Smooth muscle cell of the pulmonary artery (primary cell): ENCODE measurements at places on chromosomes 12 and 14. TPM values are rescaled to one million over a fixed set of nuclear protein-coding genes. Genes with fewer than 3 reads are reported as not detected.

BCL7A gene
- 6.6 and 7.1 TPM in 2 replicates for total RNA-seq

GUCY2C gene
- not detected in 2 replicates for total RNA-seq

SMCO2 gene
- 0.40 TPM in 1 of 2 replicates, not detected in the other for total RNA-seq

MYF6 gene
- not detected in 2 replicates for total RNA-seq

GLIPR1L1 gene
- not detected in 2 replicates for total RNA-seq

PDE6H gene
- total RNA-seq, result not detected in 2 replicates

BEST3 gene
- not detected in 2 replicates for total RNA-seq

NOC4L gene
- total RNA-seq, result 8.5 and 10.4 TPM in 2 replicates

SLC8B1 gene
- total RNA-seq, result 16.2 and 18.4 TPM in 2 replicates

ADAM21 gene
- 0.86 and 1.4 TPM in 2 replicates for total RNA-seq

RNASE7 gene
- not detected in 2 replicates for total RNA-seq

BMAL2 gene
- 22.8 and 54.1 TPM in 2 replicates for total RNA-seq

SETD1B gene
- 4.8 and 5.6 TPM in 2 replicates for total RNA-seq

CBLN3 gene
- 3.5 and 4.2 TPM in 2 replicates for total RNA-seq

ZDHHC22 gene
- not detected in 2 replicates for total RNA-seq

RGS6 gene
- not detected in 2 replicates for total RNA-seq

BLOC1S1 gene
- total RNA-seq, result 36.1 and 41.2 TPM in 2 replicates

MYL6B gene
- 56.4 and 58.6 TPM in 2 replicates for total RNA-seq

SERPINA10 gene
- total RNA-seq, result not detected in 2 replicates

PTGDR gene
- total RNA-seq, result 0.30 and 2.6 TPM in 2 replicates

POMT2 gene
- total RNA-seq, result 16.2 and 27.1 TPM in 2 replicates

RPGRIP1 gene
- not detected in 2 replicates for total RNA-seq

OTX2 gene
- total RNA-seq, result not detected in 2 replicates

CELA1 gene
- not detected in 2 replicates for total RNA-seq

CYP46A1 gene
- total RNA-seq, result 0.33 and 0.43 TPM in 2 replicates

PRORP gene
- 29.3 and 34.2 TPM in 2 replicates for total RNA-seq

PPP1R1A gene
- not detected in 2 replicates for total RNA-seq

SERPINA6 gene
- total RNA-seq, result not detected in 2 replicates
